ENCODE measurements at places on chromosomes 7 and 10.

GRCh38 chr10:132662186-132662920, 123.6 kb downstream of the NKX6-2 start:
- H3K27ac ChIP-seq: no peak overlapping the region
- DNase-seq: no peak
- peaks cover 24% of the 10 kb centered on the region for H3K36me3 ChIP-seq
- no peaks in the 10 kb centered on the region for H3K27me3 ChIP-seq
- H3K4me1 ChIP-seq: peaks cover 24% of the 10 kb centered on the region

- no peak overlapping the region for H3K4me3 ChIP-seq
- no peak for DNase-seq
- no peak overlapping the region for H3K27ac ChIP-seq
- peaks cover 5% of the 10 kb centered on the region for H3K27me3 ChIP-seq
These were observed 972.8 kb downstream of the ANKRD7 start for GRCh38 chr7:119197172-119197876.

DNA sequence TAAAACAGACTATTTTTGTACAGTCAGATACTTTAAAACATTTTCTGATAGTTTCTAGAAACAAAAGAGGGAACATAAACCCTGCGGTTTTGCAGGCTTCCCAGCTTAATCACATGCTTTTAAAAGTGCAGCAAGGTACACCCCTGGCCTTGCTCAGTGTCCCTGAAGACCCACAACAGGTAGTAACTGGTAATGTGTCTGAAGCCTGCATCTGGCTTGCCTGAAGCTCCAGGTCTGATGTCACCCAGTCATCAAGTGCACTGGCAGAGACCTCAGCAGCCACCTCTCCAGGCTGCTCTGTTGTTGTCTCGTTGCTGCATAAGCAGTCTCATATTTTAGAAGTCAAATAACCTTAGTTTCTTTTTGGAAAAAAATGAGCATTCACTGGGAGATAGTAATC, 376.1 kb upstream of the MTPN start:
- H3K4me3 ChIP-seq: no peak overlapping the region
- no peak for DNase-seq
- H3K4me1 ChIP-seq: peaks cover 14% of the 10 kb centered on the region

- peaks cover 9% of the 10 kb centered on the region for H3K4me1 ChIP-seq
- H3K36me3 ChIP-seq: no peaks in the 10 kb centered on the region
- no peak overlapping the region for H3K4me3 ChIP-seq
- H3K27me3 ChIP-seq: peaks cover 3% of the 10 kb centered on the region
These were observed 11.3 kb downstream of the GPRIN2 start for GRCh38 chr10:46544989-46545791.

DNA sequence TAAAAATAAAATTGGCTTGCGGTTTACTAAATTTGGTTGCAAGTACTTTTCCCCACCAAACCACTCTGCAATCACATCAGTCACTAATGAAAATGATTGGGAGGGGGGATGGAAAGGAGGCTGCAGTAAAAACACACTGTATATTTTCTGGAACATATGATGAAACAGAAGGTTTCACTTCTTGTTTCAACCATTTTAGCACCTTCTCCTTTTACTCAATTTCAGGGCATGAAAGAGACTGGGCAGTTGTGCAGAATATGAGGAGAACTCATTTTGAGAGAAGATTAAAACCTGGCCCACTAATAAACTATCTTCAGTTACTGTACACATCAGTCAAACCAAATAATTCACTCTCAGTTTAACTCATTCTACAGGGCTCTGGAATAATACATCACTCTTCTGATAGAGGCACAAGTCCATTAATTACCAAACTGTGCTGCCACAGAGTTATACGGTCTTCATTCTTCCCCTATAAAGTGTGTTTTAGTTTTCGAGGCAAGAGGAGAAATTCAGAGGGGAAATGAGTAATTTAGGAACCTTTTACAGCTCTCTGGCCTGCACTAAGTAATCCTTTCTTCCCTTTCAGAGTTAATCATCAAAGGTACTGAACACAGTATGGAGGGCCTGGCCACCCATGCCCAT, 25.5 kb downstream of the JAZF1 start:
- H3K4me3 ChIP-seq: no peak overlapping the region
- no peaks in the 10 kb centered on the region for H3K36me3 ChIP-seq
- peaks cover 4% of the 10 kb centered on the region for H3K27me3 ChIP-seq
- H3K27ac ChIP-seq: peak overlapping the region; percentile 3
- H3K4me1 ChIP-seq: peaks cover 7% of the 10 kb centered on the region
- DNase-seq: no peak

DNA sequence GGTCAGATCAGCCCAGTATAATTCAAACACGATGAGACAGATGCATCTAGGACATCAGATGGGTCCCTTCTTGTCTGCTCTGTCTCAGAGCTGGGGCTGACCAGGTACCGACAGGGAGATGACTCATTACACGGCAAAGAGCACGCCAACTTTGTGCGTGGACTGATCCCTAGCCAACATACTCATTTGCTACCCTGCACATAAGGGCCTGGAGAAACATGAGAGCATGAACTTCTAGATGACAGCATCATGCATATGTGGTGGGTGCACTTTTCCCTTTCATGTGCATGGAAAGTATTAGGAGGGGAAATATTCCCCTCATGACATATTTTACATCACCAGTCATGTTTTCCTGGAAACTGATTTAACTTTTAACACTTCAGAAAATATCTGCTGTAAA, 35.1 kb upstream of the NPVF start:
- H3K4me3 ChIP-seq: no peak overlapping the region
- peaks cover 44% of the 10 kb centered on the region for H3K4me1 ChIP-seq
- no peaks in the 10 kb centered on the region for H3K27me3 ChIP-seq
- no peaks in the 10 kb centered on the region for H3K36me3 ChIP-seq
- no peak overlapping the region for H3K27ac ChIP-seq
- DNase-seq: no peak

DNA sequence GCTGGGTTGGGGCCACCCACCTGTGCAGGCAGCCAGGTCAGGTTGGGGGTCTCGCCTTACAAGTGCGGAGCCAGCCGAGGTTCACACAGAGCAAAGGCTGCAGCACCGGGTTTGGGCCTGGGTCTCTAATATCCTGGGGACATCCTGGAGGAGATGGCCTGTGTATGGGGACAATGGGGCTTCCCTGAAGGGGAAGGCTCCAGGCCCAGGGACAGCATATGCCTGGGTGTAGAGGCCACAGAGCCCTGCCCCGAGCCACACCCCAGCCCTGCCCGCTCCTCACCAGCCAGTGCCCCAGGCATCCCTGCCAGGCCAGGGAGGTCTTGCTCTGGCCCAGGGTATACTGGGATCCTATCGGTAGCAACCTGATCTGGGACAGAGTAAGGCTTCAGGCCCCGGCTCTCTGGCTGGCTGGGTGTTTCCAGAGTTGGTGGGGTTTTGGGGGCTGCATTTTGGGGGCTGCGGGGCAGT, 9.1 kb downstream of the TTYH3 start:
- H3K27ac ChIP-seq: peak overlapping the region; percentile 81
- H3K27me3 ChIP-seq: no peaks in the 10 kb centered on the region
- H3K4me3 ChIP-seq: no peak overlapping the region
- no peaks in the 10 kb centered on the region for H3K36me3 ChIP-seq

DNA sequence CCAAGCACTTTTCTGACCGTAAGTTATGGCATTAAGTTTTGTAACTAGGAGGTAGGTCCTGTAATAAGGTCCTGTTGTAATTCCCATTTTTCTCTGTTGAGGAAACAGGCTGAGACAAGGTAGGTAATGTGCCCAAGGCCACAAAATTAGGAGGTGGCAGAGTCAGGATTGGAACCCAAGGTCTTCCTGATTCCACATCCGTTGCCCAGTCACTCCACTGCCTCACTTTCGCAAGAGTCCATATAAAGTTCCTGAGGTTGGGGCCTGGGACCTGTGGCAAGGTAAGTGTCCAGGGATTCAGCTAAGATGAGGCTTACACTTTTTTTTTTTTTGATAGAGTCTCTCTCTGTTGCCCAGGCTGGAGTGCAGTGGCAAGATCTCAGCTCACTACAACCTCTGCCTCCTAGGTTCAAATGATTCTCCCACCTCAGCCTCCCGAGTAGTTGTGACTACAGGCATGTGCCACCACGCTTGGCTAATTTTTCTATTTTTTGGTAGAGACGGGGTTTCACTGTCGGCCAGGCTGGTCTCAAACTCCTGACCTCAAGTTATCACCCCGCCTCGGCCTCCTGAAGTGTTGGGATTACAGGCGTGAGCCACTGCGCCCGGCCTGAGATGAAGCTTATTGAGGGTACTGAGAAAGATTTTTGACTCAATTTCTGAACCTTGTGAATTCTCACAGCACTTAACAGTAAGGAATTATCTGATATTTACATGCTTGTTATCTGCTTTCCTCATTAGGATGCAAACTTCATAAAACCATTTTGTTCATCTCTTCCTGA, 20.3 kb upstream of the GNA12 start:
- H3K36me3 ChIP-seq: no peaks in the 10 kb centered on the region
- peaks cover 28% of the 10 kb centered on the region for H3K4me1 ChIP-seq
- peaks cover 7% of the 10 kb centered on the region for H3K27me3 ChIP-seq
- peak overlapping the region; percentile 68 for H3K27ac ChIP-seq
- DNase-seq: no peak

DNA sequence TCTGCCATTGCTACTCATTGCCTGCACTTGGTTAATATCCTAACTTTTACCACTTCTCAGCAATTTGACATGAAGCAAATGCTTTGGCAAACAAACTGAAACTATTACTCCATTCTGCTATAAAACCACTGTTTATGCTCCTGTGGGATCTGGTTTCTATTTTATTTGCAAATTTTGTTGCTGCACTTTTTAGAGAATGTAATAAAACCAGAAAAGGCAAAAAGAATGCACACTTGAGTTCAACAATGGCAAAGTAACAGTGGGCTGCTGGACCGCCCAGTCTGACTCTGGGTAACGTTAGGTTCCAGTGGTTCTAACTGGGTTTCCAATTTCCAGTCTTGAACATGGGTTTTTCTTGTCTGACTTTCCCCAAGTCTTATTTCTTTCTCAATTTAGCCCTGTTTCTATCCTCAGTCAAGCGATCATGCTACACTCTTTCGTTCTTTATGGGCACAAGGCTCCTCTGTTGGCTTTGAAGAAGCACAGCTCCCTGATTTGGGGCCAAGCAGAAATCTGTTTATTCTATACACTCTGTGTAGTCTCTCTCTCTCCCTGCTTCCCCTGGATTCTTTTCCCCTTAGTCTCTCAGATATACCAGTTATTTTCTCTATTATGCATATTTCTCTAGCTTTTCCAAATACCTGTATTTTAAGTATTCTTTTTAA, 129.2 kb upstream of the FAM3C start:
- H3K36me3 ChIP-seq: no peaks in the 10 kb centered on the region
- DNase-seq: no peak
- H3K4me3 ChIP-seq: no peak overlapping the region

GRCh38 chr7:26182706-26183105, 17.8 kb downstream of the HNRNPA2B1 start:
- peaks cover 17% of the 10 kb centered on the region for H3K4me1 ChIP-seq
- peak overlapping the region; percentile 31 for H3K27ac ChIP-seq
- H3K4me3 ChIP-seq: no peak overlapping the region
- DNase-seq: no peak
- H3K27me3 ChIP-seq: no peaks in the 10 kb centered on the region

GRCh38 chr7:111242141-111242755, 151.3 kb downstream of the LRRN3 start:
- H3K4me1 ChIP-seq: peaks cover 6% of the 10 kb centered on the region
- no peaks in the 10 kb centered on the region for H3K27me3 ChIP-seq

DNA sequence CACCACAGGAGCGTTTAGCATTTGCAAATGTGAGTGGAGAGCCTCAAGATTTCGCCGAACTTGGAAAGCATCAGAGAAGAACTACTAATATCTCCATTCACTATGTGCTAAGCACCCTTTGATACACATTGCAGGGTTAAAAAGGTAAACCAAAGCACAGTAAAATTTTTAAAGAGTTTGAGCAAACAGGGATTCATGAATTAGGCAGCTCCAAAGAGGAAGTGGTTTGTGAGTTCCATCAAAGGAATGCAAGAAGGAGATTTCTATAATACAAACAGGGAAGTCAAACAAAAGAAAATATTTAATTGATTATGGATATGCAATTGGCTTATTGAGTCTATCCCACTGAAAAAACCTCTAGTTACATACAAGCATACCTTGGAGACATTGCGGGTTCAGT, 81.1 kb upstream of the TMEM72 start:
- DNase-seq: no peak
- H3K27ac ChIP-seq: no peak overlapping the region
- no peak overlapping the region for H3K4me3 ChIP-seq
- peaks cover 42% of the 10 kb centered on the region for H3K4me1 ChIP-seq
- peaks cover 10% of the 10 kb centered on the region for H3K27me3 ChIP-seq
- no peaks in the 10 kb centered on the region for H3K36me3 ChIP-seq

DNA sequence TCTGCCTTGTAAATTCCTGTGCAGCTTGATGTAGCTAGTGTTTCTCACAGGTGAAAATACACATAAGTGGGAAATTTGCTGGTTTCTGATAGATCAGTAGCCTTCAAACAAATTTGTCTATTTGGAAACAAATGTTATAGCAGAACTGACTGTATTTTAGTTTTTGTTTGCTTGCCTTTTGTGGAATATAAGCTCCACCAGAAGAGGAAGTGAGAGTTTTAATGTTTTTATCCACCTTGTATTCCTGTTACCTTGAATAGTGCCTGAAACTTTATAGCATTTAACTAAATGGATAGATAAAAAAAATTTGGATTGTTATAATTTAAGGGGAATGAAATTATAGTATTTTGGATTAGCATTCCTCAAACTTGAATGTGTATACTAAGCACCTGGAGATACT, 9.8 kb downstream of the WAC start:
- H3K27me3 ChIP-seq: no peaks in the 10 kb centered on the region
- DNase-seq: no peak
- H3K36me3 ChIP-seq: peaks cover 91% of the 10 kb centered on the region
- H3K27ac ChIP-seq: no peak overlapping the region
- H3K4me1 ChIP-seq: no peaks in the 10 kb centered on the region
- H3K4me3 ChIP-seq: no peak overlapping the region

DNA sequence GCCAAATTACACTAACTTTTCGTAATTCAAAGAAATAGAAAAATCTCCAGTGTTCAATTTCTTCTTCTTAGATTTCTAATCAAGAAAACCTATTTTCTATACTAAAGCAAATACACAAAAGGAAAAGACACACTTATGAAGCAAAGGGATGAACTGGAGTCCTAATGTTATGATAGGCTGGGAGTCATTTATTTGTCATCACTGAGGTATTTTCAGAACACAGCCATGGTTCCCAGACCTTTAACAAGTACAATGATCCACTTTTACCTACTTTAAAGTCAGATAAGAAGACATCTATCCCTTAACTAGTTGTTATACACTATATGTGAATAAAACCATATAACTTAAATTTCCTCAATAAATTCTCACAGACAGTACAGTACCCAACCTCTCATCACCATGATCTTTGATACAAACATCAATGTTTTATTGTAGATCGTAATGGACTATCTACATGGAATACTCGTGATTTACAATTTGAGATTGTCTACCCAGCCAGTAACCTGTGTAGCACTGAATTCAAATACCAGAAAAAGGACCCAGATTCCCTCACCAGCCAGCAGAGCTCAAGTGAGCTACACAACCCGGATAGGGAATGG, 12.5 kb downstream of the ASNS start:
- peaks cover 42% of the 10 kb centered on the region for H3K36me3 ChIP-seq
- DNase-seq: no peak
- no peaks in the 10 kb centered on the region for H3K27me3 ChIP-seq
- H3K4me1 ChIP-seq: no peaks in the 10 kb centered on the region

GRCh38 chr7:100901921-100902332, 6.2 kb upstream of the ACHE start:
- H3K36me3 ChIP-seq: no peaks in the 10 kb centered on the region
- DNase-seq: no peak
- no peaks in the 10 kb centered on the region for H3K4me1 ChIP-seq
- H3K4me3 ChIP-seq: no peak overlapping the region
- peaks cover 43% of the 10 kb centered on the region for H3K27me3 ChIP-seq
- no peak overlapping the region for H3K27ac ChIP-seq

Data from nephron progenitor cell (in vitro differentiated cells).